ENCODE measurements at places on chromosomes 6 and 20.

GRCh38 chr6:108727966-108728730 lies 120.1 kb upstream of the ARMC2 start:
- DNase-seq, result no peak

DNA sequence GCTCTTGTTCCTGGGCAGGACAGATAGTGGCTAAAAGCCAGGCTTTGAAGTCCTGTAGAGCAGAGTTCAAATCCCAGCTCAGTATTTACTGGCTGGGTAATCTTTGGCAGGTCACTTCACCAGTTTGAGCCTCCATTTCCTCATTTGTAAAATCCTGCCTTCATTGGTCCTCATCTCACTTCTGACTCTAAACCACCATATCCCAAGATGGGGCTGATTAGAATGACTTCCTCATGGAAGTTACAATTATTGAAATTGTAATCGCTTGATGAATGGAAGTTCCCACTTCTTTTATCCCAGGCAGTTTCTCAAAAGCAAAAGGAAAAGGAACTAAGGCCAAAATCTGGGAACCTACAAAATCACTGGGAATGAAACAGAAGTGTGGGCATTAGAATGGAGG lies 35.9 kb upstream of the B4GALT5 start:
- no peak for DNase-seq

DNA sequence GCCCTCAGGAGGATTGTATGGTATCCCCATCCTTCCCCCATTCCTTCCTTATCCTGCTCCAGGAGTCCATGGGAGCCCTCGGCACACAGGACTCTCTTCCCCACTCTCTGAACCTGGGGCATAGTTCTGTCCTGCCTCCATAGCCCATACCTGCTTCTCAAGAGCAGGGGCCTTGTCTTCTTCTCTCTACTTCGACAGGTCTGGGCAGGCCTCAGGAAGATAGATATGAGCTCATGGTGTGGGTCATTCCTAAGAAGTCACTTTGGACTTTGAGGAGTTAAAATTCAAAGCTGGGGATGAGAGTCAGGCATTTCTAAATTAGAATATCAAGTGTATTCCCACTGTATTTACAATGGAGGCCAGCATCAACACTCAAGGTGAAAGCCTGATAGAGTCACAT lies 8.4 kb upstream of the ADA start:
- DNase-seq, result no peak

DNA sequence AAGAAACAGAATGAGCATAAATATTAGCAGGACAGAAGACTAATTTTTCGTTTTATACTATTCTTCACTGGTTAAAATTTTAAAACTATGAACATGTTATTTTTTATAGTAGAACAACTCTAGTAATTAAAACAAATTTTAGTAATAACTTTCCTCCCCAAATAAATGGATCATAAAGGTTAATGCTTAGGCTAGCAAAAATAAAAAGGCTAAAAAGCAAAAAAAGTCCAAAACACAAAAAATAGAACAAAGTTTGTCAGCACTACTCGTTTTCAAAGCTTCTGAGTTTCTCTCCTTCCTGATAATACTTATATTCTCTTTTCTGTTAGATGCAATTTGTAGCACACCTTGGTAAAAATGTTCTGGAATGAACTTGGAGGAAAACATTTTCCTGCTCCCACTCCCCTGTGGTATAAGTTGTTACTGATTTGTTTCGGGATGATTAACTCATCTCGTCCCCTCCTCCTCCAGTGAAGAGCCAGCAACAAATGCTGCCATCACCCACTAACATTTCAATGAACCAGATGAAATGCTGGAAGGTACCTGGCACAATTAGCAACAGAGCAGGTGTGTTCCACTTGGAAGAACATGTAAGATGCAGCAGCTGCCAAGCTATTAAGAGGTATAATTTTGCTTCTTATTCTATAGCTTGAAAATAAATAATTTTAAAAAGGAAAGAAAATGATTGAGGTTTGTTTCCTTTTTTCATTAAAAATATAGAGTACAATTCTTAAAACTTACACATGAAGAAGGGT lies 130.5 kb downstream of the MYB start:
- DNase-seq, result no peak

DNA sequence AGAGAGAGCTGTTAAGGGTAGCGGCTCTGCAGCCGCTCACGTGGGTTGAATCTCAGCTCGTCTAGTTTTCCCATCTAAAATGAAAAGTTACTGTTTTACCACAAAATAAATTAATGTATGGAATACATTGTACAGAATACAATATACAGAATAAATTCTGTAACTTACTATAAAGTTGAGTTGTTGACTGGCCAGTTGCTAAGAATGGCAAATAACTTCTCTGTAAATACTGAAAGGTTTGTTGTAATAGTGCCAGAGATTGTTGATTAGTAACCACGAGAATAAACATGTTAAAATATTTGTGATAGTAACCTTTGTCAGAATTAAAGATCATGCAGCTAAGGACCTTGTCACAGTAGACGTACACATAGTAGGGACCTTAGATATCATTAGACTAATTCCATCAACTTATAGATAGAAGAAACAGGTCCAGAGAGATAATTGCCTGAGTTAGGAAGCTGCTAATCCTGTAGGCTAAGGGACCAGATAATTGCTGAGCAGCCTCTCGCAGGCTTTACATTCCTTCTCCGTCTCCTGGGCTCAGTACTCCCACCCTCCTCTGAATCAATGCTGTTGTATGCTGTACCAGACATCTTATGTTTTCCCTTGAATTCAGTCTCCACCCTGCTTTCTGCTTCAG lies 544 bp upstream of the NRM start:
- DNase-seq, result no peak

DNA sequence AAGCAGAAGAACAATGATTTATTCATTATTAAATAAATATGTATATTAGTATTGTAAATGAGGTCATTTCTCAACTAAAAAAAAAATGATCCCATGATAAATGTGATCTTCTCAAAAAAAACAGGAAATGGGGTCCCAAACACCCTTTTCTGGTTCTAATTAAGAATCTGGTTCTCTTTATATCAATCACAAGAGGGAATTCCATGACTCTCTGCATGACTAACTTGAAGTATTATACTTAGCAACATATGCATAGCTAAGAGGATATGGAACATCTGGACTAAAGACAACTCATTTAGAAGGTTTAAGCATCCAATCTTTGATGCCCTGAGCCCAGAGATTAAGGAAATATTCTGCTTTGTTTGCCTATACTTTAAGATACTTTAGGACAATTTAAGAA lies 89.7 kb upstream of the EMILIN3 start:
- no peak for DNase-seq

DNA sequence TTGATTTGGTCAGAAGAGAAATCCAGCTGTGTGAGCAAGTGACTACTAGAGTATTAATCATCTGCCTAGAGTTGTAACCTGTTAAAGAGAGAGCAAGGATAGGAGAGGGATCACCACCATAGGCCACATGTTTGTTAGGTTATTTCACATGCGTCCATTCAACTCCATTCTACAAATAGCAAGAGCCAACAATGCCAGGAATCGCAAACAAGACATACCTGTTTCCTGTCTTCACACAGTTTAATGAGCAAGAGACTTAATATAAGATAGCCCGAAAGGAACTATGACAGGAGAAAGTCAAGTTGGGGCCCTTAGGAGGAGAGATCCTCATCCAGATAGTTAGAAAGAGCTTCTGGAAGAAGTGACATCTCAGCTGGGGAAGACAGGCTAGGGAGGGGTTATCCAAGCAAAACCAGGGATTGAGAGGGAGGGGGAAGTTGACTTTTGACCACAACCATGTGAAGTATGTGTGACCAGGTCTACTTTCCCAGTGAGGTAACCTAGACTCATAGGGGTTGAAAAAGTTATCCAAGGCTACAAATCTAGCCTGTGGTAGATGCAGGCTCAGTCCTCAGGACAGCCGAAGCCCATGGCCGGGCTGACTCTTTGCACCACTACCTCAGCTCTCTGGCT lies 147.4 kb downstream of the ALDH8A1 start:
- DNase-seq, result no peak

GRCh38 chr6:130810307-130811030 lies 16.7 kb upstream of the SMLR1 start:
- DNase-seq, result no peak

GRCh38 chr20:49867453-49868215 lies 47.7 kb downstream of the SPATA2 start:
- DNase-seq, result no peak

- DNase-seq, result no peak
Measured at GRCh38 chr6:11066505-11067347, 22.6 kb upstream of the ELOVL2 start.

- no peak for DNase-seq
Measured at GRCh38 chr6:165325609-165326008, 16.2 kb upstream of the C6orf118 start.

DNA sequence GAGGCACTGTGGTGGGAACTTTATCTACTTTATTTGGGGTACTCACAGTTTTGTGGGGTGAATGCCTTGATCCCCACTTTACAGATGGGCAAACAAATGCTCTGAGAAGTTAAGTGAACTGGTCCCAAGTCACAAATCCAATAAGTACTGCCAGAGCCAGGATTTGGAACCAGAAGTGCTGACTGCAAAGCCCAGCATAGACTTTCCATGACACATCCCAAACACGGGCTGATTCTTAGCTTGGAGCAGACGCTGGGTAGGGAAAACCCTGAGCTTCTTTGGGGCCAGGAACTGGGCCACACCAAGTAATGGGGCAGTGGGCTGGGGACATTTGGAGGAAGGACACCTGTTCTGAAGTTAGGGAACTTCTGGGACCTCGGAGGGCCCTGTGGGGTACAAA lies 20.3 kb downstream of the RIN2 start:
- no peak for DNase-seq

- DNase-seq, result no peak
Measured at GRCh38 chr6:155591741-155592140, 136.1 kb upstream of the NOX3 start.

- no peak for DNase-seq
Measured at GRCh38 chr6:145329257-145329656, 406.1 kb downstream of the EPM2A start.

GRCh38 chr6:44381739-44382138 lies 5.8 kb upstream of the CDC5L start:
- no peak for DNase-seq

- no peak for DNase-seq
Measured at GRCh38 chr6:149727793-149728498, 10.0 kb upstream of the LATS1 start.

DNA sequence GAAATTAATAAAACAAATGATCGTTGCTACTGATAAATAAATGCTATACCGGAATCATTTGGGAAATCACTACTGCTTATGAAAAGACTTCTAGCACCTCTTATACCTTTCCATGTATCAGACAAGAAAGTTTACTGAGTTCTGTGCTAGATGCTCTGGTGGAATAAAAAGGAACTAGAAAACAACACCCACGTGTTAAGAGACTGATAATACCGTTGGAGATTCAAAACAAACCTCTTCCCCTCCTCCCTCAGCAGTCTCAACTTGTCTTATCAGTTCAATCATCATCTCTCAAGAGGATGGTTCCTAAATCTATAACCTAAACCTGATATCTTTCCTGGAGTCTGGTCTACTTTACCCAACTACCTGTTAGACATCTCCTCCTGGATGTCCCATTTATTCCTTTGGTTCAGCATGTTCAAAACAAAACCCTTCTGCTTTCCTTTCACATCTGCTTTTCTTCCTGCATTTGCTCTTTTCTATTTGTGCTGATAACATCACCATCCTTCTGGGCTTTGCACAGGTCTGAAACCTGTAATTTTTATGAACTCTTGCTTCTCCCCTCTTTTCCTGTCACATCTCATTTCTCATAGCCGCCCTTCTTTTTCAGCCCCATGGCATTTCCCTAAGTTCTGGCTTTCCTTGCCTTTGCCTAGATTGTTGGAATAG lies 122.2 kb downstream of the COL19A1 start:
- no peak for DNase-seq

GRCh38 chr6:17475606-17476244 lies 82.3 kb downstream of the CAP2 start:
- no peak for DNase-seq

DNA sequence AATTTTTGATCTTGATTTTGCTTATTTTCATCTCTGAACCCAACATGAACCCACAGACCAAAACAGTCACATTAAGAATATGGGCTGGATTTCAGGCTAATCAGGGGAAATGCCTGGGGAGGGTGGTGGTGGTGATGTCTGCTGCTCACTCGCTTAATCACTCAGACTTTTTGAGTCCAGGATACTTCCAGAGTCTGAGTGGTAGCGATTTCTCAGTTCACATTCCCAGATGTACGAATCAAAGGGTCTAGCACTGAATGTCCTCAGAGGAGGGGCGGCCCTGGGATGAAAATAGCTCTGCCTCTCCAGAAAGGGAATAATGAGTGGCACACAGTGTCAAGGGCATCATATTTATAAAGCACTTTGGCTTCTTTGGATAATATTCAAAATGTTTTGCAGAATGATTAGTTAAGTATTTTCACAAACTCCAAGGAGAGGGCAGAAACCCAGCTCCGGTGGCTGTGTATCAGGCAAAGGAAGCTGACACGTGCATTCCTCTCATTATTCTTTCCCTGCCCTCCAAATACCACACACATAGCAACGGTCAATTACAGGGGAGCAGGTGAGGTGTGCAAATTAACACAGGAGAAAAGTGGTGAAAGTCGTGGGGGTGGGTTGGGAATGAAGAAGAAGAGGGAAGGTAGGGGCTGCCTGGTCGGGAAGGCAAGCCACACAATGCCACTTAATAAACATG lies 345.2 kb upstream of the RSPO3 start:
- no peak for DNase-seq

DNA sequence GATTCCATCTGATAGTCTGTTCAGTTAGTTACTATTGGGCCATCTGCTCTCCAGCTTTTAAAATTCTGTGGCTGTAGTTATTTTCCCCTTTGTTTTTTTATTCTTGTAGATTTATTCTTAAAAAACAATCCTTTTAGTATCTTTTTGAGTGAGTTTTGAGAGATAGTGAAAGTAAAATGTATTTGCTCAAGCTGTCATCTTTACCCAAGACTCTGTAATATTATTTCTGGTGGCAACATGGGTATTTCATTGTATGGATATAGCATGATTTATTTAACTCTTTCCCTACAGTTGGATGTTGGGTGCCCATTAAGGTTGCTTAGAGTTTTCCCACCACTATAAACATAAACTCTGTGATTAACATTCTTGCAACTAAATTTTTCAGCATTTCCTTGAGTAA lies 24.6 kb downstream of the STK4 start:
- no peak for DNase-seq

DNA sequence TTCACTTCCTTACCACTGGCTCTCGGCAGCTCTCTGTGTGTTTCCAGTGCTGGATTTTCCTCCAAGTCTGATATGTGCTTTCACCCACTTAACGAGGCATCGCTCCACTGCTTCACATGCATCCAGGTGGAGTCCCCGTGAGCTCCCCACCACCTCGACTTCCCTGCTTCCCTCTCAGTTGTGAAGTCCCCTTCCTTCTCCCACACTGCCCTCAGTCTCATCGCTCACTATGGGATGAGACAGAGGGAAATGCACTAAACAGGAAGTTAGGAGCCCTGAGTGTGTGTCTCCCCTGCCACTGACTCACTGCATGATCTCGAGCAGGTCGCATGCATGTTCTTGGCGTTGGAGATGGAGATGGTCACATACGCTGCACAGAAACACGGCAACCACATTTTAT lies 84.0 kb downstream of the MTHFD1L start:
- no peak for DNase-seq

- DNase-seq, result no peak
Measured at GRCh38 chr6:51277474-51277873, 458.8 kb downstream of the TFAP2B start.

All from right kidney (tissue), 9 donors.